ENCODE measurements at places on chromosomes 6 and 20.

- no peaks in the 10 kb centered on the region for H3K27me3 ChIP-seq
- no peaks in the 10 kb centered on the region for H3K36me3 ChIP-seq
- no peaks in the 10 kb centered on the region for H3K4me1 ChIP-seq
- H3K27ac ChIP-seq = no peak overlapping the region
- no peak overlapping the region for H3K4me3 ChIP-seq
Observed at GRCh38 chr6:56729719-56730118, 87.0 kb upstream of the DST start.

- H3K27me3 ChIP-seq = no peaks in the 10 kb centered on the region
- no peaks in the 10 kb centered on the region for H3K4me1 ChIP-seq
- no peak overlapping the region for H3K27ac ChIP-seq
Observed at GRCh38 chr20:51810155-51811041, 8.1 kb upstream of the SALL4 start.

DNA sequence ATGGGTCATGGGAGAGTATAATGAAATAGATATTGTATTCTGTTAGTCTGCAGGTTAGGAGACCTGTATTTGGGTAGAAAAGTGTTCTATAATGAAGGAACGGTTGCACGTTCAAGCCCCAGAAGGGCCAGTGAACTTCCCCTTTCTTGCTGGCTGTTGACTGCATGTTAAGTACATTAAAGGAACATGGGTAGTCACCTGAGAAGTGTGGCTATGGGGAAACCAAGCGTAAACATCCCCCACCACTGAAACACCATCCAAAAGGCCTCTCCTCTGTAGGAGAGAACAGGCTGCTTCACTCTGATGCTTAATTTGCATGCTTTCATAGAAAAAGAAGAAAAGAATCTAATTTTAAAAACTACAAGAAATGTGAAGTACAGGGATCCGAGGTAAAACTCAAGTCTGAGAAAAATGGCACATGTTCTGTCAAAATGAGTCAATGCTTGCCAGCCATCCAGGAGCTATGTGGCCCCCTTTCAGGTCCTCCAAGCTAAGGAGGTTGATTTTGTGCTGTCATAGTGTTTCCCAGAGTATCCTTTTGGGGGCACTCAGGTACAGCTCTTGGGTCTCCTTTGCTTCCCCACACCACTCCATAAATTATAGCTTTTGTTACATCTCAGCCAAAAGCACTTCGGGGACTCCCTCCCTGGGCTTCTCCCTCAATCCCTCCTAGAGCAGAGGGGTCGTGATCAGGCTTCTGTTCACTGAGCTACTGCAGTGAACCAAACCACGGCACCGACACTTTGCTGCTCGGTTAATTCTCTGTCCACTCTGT is 283.7 kb upstream of the AGPAT4 start:
- H3K36me3 ChIP-seq = no peaks in the 10 kb centered on the region
- H3K27me3 ChIP-seq = no peaks in the 10 kb centered on the region
- no peak for DNase-seq
- H3K4me3 ChIP-seq = no peak overlapping the region

- no peaks in the 10 kb centered on the region for H3K4me1 ChIP-seq
- no peak for DNase-seq
- H3K36me3 ChIP-seq = no peaks in the 10 kb centered on the region
- H3K27ac ChIP-seq = no peak overlapping the region
- H3K27me3 ChIP-seq = no peaks in the 10 kb centered on the region
Observed at GRCh38 chr6:23031986-23032385, 462.6 kb downstream of the HDGFL1 start.

DNA sequence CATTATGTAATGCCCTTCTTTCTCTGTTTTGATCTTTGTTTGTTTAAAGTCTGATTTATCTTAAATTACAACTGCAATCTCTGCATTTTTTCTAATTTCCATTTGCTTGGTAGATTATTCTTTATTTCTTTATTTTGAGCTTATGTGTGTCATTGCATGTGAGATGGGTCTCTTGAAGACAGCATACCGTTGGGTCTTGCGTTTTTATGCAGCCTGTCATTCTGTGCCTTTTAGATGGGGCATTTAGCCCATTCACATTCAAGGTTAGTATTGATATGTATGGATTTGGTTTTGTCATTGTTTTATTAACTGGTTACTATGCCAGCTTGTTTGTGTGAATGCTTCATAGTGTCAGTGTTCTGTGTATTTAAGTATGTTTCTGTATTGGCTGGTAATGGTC is 84.9 kb upstream of the HMGCLL1 start:
- no peaks in the 10 kb centered on the region for H3K36me3 ChIP-seq
- no peak overlapping the region for H3K4me3 ChIP-seq
- H3K4me1 ChIP-seq = no peaks in the 10 kb centered on the region
- no peaks in the 10 kb centered on the region for H3K27me3 ChIP-seq
- no peak for DNase-seq
- H3K27ac ChIP-seq = no peak overlapping the region

DNA sequence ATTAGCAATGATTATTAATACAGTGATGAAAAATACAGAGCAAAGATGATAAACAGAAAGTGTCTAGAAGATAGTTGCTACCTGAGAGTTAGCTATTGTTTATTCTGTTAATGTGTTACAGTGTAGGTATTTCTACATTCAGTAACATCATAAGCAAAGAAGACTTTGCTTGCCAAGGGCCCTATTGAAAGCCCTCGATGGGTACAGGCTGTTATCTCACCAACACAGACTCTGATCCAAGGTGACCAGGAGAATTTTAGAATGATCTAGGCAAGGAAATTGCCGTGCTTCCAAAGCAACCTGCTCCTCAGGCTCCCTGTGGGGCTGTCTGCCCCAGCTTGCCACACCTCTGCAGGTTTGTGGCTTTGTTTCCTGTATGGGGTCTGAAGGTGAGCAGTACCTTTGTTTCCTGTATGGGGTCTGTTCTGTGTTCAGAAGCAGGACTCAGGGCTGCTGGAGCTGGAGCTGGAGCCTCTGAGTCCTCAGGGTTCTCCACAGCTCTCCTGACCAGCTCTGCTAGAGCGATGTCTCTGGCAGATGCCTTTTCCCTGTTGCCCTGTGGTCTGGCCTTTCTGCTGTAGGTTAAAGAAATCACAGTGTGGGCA is 32.5 kb downstream of the PHACTR3 start:
- H3K4me3 ChIP-seq = no peak overlapping the region
- no peak for DNase-seq
- H3K27me3 ChIP-seq = no peaks in the 10 kb centered on the region
- no peaks in the 10 kb centered on the region for H3K4me1 ChIP-seq
- H3K36me3 ChIP-seq = no peaks in the 10 kb centered on the region
- H3K27ac ChIP-seq = no peak overlapping the region

- H3K36me3 ChIP-seq = no peaks in the 10 kb centered on the region
- DNase-seq = no peak
- H3K27ac ChIP-seq = no peak overlapping the region
- H3K4me1 ChIP-seq = no peaks in the 10 kb centered on the region
- no peak overlapping the region for H3K4me3 ChIP-seq
Observed at GRCh38 chr6:47016261-47016660, 25.9 kb downstream of the ADGRF1 start.

DNA sequence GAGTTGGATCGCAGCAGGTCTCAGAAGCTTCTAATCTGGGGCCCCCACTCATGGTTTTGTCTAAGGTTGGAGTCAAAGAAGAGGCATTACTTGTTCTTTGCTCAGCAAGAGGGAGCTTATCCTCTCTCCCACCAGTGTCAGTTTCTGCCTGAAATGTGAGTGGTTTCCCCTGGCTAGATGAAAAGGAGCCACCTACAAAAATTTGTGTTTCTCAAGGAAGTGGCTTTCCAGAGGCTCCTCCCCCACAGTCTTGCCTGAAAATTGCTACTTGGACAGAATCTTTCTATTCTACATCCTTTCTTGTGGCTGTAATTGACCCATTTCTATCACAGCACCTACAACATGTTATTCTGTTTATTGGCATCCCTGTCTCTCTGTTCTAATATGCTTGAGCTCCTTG is 37.9 kb downstream of the SCML4 start:
- H3K36me3 ChIP-seq = no peaks in the 10 kb centered on the region
- no peak overlapping the region for H3K4me3 ChIP-seq
- no peak overlapping the region for H3K27ac ChIP-seq
- H3K4me1 ChIP-seq = no peaks in the 10 kb centered on the region
- no peak for DNase-seq

DNA sequence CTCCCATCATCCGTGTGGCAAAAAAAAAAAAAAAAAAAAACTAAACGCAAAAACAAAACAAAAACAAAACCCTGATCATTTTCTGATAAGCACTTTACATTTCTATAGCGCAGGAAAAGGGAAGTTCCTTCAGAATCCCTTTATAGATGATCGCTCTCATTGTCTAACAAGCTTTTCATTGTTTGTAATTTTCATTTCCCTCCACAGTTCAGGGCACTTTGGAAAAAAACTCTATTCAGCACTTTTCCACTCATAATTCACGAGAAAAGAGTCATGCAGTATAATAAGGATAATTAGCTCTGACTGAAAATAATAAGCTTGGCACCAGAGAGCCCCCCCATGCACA is 89.4 kb upstream of the ATXN1 start:
- no peak for DNase-seq
- no peaks in the 10 kb centered on the region for H3K36me3 ChIP-seq
- no peaks in the 10 kb centered on the region for H3K27me3 ChIP-seq

GRCh38 chr6:110310861-110311446 is 47.2 kb downstream of the METTL24 start:
- no peak overlapping the region for H3K4me3 ChIP-seq
- no peaks in the 10 kb centered on the region for H3K27me3 ChIP-seq
- no peaks in the 10 kb centered on the region for H3K4me1 ChIP-seq
- H3K27ac ChIP-seq = no peak overlapping the region
- no peaks in the 10 kb centered on the region for H3K36me3 ChIP-seq

GRCh38 chr6:131027326-131027725 is 35.7 kb downstream of the EPB41L2 start:
- no peaks in the 10 kb centered on the region for H3K27me3 ChIP-seq
- H3K4me1 ChIP-seq = peaks cover 5% of the 10 kb centered on the region
- H3K36me3 ChIP-seq = no peaks in the 10 kb centered on the region

DNA sequence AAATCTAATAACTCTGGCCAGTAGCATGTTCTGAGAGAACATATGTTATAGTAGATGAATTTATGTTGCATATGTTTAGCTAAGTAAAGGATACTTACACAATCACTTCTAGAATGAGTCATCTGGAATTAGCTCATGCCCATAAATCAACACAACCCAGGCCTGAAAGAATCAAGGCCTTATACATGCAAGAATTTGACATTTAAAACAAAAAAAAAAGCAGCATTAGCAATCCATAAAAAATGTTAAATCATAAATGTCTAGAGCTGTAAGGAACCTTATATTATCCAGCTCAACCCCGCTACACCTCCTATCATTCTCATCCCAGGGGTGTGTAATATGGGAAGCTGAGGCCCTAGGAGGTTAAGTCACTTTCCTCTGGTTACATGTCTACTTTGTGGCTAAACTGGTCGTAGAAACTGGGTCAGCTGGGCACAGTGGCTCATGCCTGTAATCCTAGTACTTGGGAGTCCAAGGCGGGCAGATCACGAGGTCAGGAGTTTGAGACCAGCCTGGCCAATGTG is 105.2 kb upstream of the CARMIL1 start:
- H3K4me1 ChIP-seq = peaks cover 5% of the 10 kb centered on the region
- no peaks in the 10 kb centered on the region for H3K27me3 ChIP-seq
- H3K4me3 ChIP-seq = no peak overlapping the region

GRCh38 chr6:156344491-156344890 is 432.7 kb upstream of the ARID1B start:
- DNase-seq = no peak
- H3K27ac ChIP-seq = no peak overlapping the region
- H3K4me1 ChIP-seq = no peaks in the 10 kb centered on the region
- H3K4me3 ChIP-seq = no peak overlapping the region

DNA sequence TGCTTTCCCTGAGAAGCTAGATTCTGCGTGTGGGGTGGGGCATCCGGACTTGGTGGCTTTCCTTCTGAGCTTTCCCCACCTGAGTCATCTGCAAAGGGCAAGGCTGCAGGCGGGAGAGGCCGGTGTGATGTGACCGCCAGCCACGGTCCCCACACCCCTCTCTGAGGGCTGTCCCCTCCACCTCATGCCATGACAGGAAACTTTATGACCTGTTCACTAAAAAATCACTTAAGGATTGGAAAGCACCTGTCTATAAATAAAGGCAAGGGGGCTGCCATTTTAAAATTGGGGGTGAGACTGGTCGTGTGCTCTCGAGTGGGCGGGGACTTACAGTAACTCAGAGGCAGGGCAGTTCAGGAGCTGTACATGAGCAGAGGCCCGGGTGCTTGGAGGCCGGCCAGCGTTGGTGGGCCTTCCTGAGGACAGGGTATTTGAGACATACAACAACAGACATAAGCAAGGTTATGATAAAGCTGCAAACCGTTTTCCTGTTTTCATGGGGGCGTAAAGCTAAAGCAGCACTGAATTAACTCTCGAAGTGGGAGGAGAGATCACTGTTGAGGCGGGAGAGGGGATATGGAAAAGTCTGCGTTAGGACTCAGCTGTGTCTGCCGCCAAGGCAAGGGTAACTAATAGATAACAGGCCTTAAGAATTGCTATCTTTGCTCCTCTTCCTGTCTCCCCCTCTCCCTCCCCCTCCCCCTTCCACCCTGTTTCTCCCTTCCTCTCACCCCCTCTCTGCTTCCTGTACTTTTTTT is 16.1 kb upstream of the SERPINB1 start:
- DNase-seq = no peak
- no peaks in the 10 kb centered on the region for H3K27me3 ChIP-seq
- H3K4me1 ChIP-seq = peaks cover 7% of the 10 kb centered on the region
- H3K4me3 ChIP-seq = peak overlapping the region; percentile 42

GRCh38 chr20:34022151-34022838 is 28.6 kb downstream of the RALY start:
- H3K36me3 ChIP-seq = no peaks in the 10 kb centered on the region
- DNase-seq = no peak
- peaks cover 98% of the 10 kb centered on the region for H3K4me1 ChIP-seq
- no peaks in the 10 kb centered on the region for H3K27me3 ChIP-seq
- H3K27ac ChIP-seq = no peak overlapping the region

DNA sequence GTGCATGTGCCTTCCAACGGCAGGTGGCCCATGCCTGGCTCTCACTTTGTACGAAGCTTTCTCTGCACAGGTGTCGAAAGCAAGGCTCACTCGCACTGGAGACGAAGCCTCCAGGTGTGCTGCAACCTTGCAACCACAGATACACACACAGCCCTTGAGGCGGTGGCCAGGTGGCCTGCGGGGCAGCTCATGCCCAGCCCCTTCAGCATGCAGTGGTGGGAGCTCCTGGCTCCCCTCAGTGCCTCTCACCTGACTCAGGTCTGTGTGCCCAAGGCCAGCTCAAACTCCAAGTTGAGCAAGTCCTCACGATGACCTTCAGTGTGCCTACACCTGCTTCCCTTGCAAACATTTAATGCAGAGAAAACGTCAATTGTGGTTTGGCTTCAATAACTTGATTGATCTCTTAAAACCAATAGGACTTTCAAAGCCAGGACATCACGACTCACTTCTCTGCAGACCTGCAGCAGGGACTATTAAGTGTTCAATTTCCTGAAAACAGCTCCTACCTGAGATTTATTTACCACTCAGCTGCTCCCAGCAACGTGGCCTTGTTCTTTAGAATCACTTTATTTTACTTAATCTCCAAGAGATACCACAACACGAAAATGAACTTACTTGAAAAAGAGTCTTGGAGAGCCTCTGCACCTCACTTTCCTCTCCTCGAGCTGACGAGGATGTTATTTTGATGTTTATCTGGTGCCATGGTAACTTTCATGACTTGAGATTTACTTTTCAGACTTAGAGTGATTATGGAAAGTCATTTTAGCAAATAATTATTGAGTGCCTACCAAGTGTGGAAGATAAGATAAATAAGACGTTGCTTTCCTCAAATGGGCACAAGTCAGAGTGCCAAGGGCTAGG is 86.3 kb downstream of the SLC22A23 start:
- H3K4me3 ChIP-seq = no peak overlapping the region
- H3K4me1 ChIP-seq = peaks cover 47% of the 10 kb centered on the region
- no peak overlapping the region for H3K27ac ChIP-seq
- DNase-seq = no peak
- H3K27me3 ChIP-seq = no peaks in the 10 kb centered on the region
